Choroid plexus epithelial cell (primary cell): ENCODE measurements at places on chromosomes 13 and 19.

DNA sequence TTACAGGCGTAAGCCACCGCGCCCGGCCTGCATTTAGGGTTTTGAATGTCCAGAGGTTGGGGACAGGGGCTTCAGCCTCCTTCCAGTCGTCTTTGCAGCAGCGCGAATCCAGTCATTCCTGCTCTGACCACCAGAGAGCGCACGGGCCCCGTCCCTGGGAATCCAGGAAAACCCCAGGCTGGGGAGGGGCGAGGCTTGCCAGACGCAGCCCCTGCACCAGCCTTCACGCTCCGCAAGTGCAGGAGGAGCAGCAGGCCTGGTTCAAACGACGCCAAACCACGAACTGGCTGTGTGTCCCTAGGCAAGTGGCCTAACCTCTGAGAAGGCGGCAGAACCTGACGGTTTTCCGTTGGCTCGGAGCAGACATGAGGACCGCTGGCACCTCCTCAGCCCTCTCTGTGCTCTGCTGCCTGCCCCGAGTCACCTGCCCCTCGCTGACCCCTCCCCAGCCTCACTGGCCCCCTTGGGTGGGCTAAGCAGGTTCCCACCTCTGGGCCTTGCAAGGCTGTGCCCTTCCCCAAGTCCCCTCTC lies 2.0 kb upstream of the RNF126 start:
- peak; percentile 81 for DNase-seq

DNA sequence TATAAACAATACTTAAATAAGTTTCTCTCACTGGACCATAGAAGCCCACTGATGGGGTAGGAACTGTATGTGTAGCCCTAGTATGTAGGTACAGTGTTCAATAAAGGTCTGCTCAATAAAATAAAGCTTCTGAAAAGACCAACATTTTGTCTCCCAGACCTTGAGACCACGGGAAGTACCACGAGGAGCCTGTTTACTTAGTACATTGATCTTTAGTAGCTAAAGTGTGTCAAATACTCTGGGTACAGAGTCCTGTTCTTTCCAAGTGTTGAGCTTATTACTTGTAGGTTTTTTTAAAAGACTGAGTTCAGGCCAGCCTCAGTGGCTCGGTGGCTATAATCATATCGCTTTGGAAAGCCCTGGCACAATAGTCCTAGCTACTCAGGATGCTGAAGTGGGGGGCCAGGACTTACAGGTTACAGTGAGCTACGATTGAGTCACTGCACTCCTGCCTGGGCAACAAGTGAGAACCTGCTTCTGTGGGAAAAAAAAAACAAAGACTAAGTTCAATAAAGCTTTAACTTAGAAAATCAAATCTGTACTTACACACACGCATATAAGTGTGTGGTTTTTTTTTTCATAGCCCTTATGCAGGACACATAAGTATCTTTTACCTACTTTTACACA lies 3.4 kb downstream of the MTRF1 start:
- no peak for DNase-seq

DNA sequence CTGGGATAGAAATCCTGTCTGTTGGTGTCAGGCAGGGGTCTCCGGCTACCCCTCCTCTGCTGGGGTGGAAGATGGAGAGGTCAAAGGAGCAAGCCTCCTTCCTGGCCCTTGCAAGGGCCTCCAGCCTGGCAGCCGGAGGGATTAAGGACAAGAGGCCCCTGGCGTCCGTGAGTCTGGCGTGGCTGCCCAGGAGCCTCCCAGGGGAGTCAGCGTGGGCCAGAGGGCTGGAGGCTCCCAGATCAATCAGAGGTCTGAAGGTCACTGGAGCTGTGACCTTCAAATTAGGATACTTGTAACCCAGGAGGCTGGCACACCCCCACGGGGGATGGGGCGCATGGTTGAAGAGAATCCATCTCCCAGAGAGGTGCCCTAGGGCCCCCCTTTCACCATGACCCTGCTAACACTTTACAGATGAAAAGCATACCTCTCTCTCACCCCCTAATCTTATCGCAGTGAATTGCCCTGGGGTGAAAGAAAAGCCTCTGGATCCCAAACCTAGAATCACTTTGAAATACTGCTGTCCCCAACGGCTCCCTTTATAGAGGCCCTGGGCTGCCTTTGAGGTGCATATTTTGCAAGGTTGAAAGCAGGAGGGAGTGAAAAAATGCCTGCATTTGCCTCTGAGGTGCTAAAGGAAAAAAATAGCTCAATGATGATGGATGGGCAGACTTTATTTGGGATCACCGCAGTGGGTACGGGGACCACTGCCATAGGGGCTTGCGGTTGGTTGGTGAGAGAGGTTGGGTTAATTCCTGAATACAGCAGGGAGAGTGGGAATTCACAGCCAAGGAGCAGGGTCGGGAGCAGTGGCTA lies 44.9 kb upstream of the PEG3 start:
- no peak for DNase-seq

GRCh38 chr13:32535115-32535514 lies 3.5 kb downstream of the N4BP2L2 start:
- no peak for DNase-seq

DNA sequence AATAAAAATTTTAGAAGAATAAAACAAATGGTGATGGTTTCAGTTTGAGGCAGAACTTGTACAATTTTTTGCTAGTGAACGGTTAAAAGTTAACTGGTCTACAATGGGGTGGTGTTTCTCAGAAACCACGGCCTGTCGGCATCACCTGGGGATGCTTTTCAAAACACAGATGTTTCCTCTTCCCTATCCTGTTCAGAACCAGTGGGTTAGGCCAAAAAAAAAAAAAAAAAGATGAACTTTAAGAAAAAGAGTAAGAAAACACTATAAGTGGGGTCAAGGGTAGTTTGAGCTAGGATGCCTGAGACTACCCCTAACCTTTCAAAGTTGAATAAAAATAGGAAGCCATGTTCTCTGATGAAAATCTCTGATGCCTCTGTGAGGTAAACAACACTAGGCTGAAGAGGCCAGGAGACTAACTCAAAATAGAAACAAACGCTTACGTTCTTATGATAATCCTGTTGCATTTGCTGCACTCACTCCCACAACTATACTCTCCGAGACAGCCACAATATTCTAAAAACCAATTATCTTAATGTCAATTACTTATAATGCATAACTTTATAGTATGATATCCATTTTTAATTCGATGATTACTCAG lies 3.3 kb downstream of the MTIF3 start:
- DNase-seq: no peak

- peak; percentile 65 for DNase-seq
Measured at GRCh38 chr19:40190891-40191835, at the start of gene MAP3K10. MAP3K10 (plus strand) TSS chr19:40191426; CDS start chr19:40192032, 606 bp downstream.

DNA sequence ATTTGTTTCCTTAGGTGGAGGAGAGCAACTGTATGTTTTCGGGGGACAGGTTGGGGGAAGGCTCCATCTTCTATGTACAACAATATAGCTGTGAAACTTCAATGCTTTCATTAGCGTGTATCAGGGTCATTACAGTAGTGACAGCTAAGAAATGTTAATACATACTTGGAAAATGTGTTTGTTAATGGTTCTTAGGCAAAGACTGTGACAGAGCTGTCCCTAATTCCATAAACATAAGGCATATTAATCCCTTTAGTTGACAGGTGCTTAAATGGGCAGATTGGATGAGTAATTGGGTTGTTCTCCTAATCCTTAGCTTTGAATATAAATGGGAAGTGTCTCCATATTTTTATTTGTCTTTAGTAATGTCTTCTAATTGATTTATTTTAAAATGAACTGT lies 313.7 kb downstream of the HS6ST3 start:
- DNase-seq: no peak

DNA sequence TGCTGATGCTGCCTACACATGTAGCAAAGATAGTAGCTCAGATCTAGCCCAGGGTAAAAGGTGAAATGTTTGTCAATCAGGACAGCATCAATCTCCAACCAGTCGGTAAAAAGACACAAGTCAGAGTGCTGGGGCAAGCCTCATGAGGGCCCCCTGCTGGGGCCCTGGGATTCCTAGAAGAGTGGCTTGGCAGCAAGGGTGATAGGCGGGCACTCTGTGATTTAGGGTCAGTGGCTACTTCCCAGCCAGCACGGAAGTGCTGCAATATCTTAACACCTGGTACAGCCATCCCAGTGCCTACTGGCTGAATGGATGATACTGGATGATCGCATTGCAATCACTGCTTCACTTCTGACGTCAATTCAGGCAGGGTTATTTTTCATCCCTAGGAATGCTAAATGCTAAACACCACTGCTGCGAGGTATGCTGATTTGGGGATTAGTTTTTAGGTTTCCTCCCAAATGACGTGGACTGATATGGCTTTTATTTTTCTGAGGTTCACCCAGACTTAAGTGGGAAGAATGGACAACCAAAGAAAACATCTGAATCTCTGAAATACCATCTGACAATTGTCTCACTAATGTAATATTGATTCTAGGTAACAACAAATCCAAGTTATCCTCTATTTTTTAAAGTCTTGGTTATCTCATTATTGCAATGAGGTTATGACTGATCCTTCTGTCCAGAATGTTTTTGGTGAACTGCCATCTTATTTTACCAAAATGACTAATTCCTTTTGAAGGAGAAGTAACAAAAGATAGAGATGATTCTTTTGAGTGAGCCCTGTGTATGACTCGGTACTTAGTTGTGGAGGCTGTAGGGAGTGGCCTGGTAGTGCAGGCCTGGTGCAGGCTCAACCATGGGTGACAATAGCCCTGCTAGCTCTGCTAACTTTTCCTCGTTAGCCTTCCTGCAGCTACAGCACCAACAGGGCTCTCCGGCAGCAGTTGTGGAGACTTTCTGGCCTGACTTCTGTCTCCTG lies 432.5 kb downstream of the FGF9 start:
- DNase-seq: no peak

DNA sequence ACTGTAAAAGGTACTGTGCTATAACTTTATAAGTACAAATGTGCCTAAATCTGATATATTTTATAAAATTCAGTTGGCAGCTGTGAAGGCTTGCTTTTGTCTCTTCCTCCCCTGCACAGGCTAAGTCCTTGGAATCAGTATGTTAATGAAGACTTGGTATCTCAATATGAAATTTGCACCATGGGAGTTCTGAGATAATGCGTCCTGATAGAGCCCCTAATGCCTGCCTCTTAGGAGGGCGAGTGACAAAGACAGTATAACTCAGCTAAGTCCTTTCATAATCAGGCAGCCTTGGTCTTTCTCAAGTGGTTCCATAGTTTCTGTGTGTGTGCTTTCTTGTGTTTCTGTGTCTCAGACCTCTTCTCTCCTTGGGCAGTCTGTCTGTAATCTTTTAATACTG lies 14.7 kb downstream of the LRCH1 start:
- no peak for DNase-seq

DNA sequence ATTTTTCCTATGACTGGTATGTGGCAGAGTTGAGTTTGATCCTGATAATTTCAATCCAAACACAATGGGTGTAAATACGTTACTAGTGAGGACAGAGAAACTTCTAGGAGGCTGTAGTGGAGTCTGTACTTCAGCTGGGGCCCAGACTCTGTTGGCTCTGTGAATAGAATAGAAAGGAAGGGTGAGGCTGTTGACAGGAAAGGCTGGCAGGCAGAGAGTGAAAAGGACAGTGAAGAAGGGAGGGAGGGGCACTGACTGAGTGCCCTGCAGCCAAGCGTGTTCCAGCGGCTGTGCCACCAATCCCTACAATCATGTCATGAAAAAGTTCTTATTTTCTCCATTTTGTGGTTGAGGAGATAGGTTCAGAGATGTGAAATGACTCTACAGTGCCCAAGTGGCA lies 80.5 kb downstream of the MBNL2 start:
- DNase-seq: no peak

DNA sequence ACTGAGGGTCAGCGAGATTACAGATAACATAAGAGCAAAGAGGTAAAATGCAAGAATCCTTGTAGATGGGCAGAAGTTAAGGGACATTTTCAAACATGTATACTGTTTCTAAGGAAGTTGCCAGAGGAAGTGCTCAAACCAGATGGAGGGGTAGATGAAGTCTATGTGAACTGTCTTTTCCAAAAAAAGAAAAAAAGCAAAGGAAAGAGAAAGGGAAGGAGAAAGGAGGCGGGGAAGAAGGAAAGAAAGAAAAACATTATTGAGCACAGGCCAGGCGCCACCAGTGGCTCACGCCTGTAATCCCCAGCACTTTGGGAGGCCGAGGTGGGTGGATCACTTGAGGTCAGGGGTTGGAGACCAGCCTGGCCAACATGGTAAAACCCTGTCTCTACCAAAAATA lies 5.3 kb downstream of the DMAC2 start:
- DNase-seq: no peak

GRCh38 chr13:48775285-48775684 lies 121.6 kb downstream of the CYSLTR2 start:
- peak; percentile 44 for DNase-seq

DNA sequence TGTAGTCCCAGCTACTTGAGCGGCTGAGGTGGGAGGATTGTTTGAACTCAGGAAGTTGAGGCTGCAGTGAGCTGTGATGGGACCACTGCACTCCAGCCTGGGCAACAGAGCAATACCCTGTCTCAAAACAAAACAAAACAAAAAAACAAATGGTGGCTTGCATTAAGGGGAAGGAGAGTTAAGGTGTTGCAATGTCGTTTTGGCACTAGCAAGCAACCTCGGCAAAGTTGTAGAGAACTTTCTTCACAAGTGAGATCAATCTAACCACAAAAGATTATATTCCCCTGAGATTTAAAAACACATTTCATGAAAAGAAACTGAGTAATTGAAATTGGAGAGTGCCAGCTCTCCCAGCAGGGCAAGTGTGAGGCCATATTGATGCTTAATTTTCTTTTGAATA lies 153.7 kb downstream of the KLF5 start:
- DNase-seq: peak; percentile 18

- peak; percentile 87 for DNase-seq
Measured at GRCh38 chr13:50627111-50627510, 216.4 kb downstream of the DLEU7 start.

GRCh38 chr13:105758918-105759860 lies 776.3 kb downstream of the EFNB2 start:
- DNase-seq: no peak

- DNase-seq: no peak
Measured at GRCh38 chr13:29125934-29126424, 305.8 kb downstream of the MTUS2 start.

- DNase-seq: no peak
Measured at GRCh38 chr19:12162513-12162881, 399 bp upstream of the ZNF136 start.

DNA sequence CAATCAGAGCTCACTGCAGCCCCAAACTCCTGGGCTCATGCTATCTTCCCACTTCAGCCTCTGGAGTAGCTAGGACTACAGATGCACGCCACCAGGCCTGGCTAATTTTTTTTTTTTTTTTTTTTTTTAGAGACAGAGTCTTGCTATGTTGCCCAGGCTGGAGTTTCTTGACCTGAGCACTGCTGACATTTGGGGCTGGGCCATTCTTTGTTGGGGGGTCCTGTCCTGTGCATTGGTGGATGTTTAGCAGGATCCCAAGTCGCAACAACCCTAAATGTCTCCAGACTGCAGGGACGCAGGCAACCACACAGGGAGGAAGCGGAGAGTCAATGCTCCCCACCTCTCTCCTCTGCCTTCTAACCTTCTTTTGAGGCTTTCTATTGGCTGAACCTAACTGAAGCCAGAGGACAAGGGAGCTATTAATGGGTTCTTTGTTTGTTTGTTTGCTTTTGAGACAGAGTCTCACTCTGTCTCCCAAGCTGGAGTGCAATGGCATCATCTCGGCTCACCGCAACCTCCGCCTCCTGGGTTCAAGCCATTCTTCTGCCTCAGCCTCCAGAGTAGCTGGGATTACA lies 58.3 kb upstream of the ADGRE5 start:
- no peak for DNase-seq

GRCh38 chr19:58554494-58555368 lies at the start of gene CHMP2A:
CHMP2A (minus strand) TSS chr19:58555105; CDS start chr19:58554212, 893 bp downstream.
- DNase-seq: peak; percentile 98
